NCI-H1092 (cell line): ENCODE measurements at places on chromosomes 16 and 17.

GRCh38 chr17:50093246-50093645 lies 1.9 kb upstream of the PDK2 start:
- no peak for DNase-seq

- no peak for DNase-seq
These were observed 82.3 kb downstream of the SDR42E1 start for GRCh38 chr16:81928975-81929374.

GRCh38 chr17:44084131-44084538 lies 13.6 kb downstream of the G6PC3 start:
- no peak for DNase-seq

GRCh38 chr17:43936434-43936833 lies 5.8 kb downstream of the PPY start:
- DNase-seq, result no peak

- DNase-seq, result no peak
These were observed 237.8 kb upstream of the GSE1 start for GRCh38 chr16:85375282-85375681.

- DNase-seq, result no peak
These were observed 611 bp downstream of the RRAD start for GRCh38 chr16:66924527-66925321.

- peak; percentile 90 for DNase-seq
These were observed 33.7 kb downstream of the RGS9 start for GRCh38 chr17:65170839-65171238.

GRCh38 chr16:11151885-11152629 lies 103.9 kb downstream of the SOCS1 start:
- peak; percentile 74 for DNase-seq

DNA sequence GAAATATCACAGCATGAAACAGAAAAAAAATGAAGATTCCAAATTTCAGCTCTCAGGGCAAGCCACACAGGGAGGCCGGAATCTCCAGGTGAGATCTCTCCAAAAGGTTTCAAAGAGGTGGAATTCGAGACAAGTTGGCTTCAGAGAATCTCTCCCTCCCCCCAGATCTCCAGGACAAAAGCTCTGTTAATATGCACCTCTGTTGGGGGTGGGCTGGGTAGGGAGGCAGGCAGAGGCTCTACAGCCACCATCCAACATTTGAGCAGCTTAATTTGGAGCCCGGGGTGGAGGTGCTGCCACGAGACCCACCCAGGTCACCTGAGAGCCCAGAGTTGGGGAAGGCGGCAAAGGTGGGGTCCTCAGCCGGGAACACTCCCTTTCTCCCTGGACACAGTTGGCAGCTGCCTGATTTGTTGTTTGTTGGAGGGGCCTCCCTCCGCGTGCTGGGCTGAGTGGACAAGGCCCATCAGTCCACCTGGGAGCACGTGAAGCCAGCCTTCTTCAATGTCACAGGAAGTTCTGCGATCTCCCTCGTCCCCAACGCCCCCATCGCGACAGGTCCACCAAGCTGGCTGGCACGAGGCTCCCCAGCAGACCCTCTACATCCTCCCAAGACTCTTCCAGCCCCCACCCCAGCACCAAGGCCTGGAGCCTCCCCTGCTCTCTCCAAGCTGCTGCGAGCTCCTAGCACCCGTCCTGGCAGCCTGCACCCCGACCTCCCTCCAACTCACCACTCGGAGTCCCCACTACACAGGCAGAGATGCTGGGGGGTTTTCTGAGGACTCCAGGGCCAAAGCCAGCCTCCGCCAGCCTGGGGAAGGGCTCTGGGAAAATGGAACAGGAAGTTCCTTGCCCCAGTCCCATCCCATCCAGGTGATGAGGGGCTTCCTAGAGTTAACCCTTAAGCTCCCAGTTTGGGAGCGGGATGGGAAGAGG lies at the start of gene ZSCAN10:
TSS of gene ZSCAN10 (minus strand) at position 836 of the 936 bp plus-strand sequence. CDS start 6,357 bp downstream, outside the sequence.
- no peak for DNase-seq

GRCh38 chr17:45908460-45908859 lies 14.1 kb downstream of the MAPT start:
- no peak for DNase-seq

DNA sequence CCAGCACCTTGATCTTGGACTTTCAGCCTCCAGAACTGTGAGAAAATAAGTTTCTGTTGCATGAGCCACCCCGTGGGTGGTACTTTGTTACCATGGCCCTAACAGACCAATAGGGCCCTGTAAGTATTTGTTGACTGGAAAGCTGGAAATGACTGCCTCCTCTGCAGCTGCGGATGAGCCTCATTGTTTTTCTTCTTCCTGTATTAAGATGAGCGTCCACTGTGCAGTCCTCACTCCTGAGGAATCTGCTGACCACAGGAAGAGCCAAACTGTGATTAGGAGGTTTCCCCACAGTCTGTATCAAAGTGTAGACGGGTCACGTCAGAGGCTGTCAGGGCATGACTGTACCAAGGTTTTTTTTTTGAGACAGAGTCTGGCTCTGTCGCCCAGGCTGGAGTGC lies 12.2 kb upstream of the AKTIP start:
- DNase-seq, result no peak

DNA sequence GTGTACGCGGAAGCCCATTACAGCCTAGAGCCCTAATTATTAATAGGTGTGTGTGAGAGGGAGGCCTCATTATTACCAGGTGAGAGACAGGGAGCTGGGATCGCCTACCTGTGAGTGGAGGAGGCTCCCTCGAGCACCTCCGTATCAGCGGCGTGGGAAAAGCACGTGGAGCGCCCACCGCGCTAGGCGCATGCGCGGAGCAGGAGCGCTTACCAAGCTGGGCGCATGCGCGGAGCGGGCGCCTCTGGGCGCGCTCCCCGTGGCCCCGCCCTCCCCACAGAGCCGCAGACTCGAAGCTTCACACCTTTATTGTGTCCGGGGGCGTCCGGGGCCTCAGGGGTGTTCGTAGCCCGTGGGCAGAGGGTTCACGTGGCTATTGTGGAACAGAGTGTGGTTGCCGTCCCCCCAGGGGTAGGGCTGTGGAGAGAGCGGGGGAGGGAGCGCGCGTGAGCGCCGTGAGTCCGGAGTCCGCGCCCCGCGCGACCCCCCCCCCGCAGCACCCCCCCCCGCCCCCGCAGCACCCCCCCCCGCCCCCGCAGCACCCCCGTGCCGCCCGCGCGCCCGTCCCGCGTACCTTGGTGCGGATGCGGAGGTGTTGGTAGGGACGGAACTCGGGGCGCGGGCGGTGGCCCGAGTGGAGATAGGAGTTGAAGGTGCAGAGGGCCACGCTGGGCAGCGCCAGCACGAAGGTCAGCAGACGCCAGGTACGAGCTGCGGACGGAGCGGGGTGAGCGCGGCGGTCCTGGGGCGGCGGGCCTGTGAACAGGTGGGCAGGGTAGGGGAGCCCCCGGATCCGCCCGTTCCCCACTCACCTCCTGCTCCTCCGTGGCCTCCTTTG lies 500 bp downstream of the COX6A2 start:
- peak; percentile 20 for DNase-seq

DNA sequence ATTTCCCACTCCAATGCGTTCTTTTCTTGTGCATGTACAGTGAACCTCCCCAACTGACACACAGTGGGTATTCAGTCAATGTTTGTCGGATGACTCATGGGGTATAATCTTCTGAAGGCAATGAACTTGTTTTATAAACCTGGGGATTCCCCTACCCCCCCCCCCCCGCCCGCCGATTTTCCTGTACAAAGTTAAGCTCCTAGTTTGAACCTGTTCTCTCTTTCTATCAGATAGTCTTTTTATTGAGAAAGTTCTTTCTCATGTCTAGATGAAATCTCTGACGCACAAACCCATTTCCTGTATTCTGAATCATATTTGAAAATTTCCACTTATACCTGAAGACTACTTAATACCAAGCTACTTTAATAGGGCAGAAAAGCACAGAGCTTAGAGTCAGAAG lies 338.3 kb downstream of the CA10 start:
- no peak for DNase-seq

- DNase-seq, result no peak
These were observed 68.0 kb downstream of the ZFHX3 start for GRCh38 chr16:72979974-72980373.

GRCh38 chr17:13727441-13728171 lies 125.9 kb upstream of the HS3ST3A1 start:
- no peak for DNase-seq

DNA sequence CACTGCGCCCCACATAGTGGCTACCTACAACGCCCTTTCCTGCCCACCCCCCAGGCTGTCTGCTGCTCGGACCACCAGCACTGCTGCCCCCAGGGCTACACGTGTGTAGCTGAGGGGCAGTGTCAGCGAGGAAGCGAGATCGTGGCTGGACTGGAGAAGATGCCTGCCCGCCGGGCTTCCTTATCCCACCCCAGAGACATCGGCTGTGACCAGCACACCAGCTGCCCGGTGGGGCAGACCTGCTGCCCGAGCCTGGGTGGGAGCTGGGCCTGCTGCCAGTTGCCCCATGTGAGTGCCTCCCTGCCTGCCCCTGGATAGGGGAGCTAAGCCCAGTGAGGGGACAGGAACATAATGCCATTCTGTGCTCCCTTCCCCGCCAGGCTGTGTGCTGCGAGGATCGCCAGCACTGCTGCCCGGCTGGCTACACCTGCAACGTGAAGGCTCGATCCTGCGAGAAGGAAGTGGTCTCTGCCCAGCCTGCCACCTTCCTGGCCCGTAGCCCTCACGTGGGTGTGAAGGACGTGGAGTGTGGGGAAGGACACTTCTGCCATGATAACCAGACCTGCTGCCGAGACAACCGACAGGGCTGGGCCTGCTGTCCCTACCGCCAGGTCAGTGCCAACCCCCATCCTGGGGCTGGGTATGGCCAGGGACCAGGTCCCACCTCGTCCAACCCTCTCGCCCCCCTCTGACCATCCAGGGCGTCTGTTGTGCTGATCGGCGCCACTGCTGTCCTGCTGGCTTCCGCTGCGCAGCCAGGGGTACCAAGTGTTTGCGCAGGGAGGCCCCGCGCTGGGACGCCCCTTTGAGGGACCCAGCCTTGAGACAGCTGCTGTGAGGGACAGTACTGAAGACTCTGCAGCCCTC lies 7.1 kb downstream of the GRN start:
- no peak for DNase-seq

GRCh38 chr17:55086635-55087058 lies 118.1 kb downstream of the STXBP4 start:
- no peak for DNase-seq

DNA sequence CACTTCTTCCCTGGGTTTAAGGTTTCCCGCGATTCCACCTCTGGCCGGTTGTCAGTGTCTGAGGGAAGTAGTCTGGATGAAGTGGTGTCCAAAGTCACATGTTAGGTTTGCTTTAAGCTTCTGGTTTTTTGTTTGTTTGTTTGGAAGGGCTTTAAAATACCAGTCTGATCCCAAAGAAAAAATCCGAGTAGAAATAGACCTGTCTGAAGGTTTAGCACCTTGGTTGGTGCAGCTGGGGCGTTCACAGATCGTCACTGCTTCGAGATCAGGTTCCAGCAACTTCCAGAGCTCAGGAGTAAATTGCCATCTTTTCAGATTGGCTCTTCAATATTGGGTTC lies 567 bp downstream of the TMEM97 start:
- DNase-seq, result no peak

- DNase-seq, result no peak
These were observed at the start of gene USH1G for GRCh38 chr17:74922694-74923537. Gene USH1G, minus strand, starts transcription at chr17:74923255. Its CDS starts 182 bp downstream, at chr17:74923073.

GRCh38 chr17:1008008-1008761 lies 11.3 kb downstream of the TIMM22 start:
- no peak for DNase-seq

DNA sequence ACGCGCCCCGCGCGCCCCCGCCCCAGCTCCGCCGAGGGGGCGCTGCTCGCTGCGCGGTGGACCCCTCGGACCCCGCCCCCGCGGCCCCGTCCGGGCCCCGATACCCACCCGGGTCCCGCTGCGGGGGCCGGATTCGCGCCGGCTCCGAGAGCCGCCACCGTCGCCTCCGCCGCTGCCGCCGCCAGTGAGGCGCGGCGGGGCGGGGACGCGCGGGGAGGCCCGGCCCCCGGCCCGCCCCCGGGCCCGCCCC lies at the start of gene TBC1D16:
TSS of gene TBC1D16 (minus strand) at position 186 of the 250 bp plus-strand sequence. CDS start 22,325 bp downstream, outside the sequence.
- DNase-seq, result no peak

- DNase-seq, result no peak
These were observed at the start of gene NOTUM for GRCh38 chr17:81961087-81961511. Gene NOTUM, minus strand, starts transcription at chr17:81961187. Its CDS starts 278 bp downstream, at chr17:81960909.

GRCh38 chr16:54582631-54583250 lies 296.2 kb upstream of the IRX3 start:
- no peak for DNase-seq

- DNase-seq, result no peak
These were observed 587.1 kb downstream of the WWOX start for GRCh38 chr16:78686601-78687000.

- DNase-seq, result no peak
These were observed 9.4 kb downstream of the RPL19 start for GRCh38 chr17:39209317-39210092.

DNA sequence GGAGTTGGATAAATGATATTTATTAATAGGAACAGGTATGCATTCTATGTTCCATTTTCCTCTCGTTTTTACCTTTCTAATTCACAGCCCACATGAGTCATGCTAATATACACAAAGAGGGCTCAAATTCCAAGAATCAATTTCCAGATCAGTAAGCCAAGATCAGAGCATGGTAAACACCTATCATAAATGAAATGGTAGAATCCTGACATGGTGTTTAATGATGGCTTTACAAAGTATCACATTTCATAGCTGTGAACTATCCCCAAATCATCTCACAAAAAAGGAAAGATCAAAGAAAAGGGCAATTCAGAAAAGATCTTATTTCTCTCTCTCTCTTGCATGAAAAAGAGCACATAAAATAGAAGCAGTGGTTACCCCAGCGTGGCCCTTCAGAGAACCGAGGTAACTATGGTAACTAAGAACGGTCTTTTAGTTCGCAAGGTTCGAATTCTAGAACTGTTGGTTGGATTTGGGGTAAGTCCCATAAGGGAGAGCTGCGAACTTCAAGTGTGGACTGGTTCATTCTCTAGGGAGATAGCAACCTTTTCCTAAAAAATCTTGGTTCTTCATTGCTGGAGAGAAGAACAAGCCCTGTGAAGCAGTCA lies 73.0 kb downstream of the MARCHF10 start:
- no peak for DNase-seq

DNA sequence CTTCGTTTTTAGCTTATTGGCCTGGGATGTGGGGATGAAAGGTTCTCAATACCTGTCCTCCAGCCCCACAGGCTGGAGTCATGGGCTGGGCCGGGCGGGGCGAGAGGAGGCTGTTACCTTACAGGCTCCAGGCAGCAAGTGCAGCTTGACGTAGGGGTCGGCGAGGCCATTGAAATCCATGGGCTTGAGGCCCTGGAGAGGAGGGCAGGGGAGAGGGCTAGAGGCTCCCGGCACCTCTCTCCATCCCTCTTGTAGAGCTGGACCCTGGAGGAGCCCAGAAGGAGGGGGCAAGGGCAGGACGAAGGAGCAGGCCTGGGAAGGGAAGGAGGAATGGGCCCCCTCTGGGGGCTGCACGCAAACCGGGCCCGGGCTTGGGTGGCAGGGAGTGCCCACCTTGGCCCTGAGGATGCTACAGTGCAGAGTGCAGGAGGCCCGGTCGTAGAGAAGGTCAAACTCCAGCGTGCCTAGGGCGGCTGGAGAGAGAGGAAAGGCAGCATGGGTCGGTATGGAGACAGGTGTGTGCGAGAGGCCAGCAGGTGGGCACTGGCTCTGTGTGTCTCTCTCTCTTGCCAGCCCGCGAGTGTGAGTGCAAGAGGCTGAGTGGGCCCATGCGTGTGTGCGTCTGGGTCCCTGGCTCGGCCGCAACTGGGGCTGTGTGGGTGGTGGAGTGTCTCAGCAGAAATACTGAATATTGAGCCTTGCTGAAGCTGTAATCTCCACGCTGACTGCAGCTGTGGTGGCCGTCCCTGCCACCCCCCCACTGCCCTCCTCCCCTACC lies 1.6 kb downstream of the DOC2A start:
- DNase-seq, result no peak

GRCh38 chr16:49307176-49307575 lies 25.5 kb upstream of the CBLN1 start:
- DNase-seq, result no peak

- DNase-seq, result no peak
These were observed 4.2 kb downstream of the BTBD17 start for GRCh38 chr17:74357466-74357809.

GRCh38 chr16:68768771-68769170 lies 31.7 kb downstream of the CDH1 start:
- no peak for DNase-seq
